Hematopoietic multipotent progenitor cell treated with erythropoietin and hydrocortisone succinate and interleukin-3 and kit ligand, for 8 days (in vitro differentiated cells): ENCODE measurements at places on chromosomes 13 and 19.

GRCh38 chr13:111326981-111327642 is 6.7 kb downstream of the TEX29 start:
- DNase-seq: no peak

GRCh38 chr19:39325778-39326665 is 5.4 kb upstream of the LRFN1 start:
- DNase-seq: no peak

GRCh38 chr19:35360880-35361420 is 2.7 kb downstream of the FFAR3 start:
- DNase-seq: no peak

GRCh38 chr13:106905380-106906162 is 337.6 kb upstream of the ARGLU1 start:
- DNase-seq: no peak

- no peak for DNase-seq
Observed at GRCh38 chr19:54021363-54021762, 29.9 kb downstream of the CACNG6 start.

GRCh38 chr13:52003541-52003940 is 7.7 kb downstream of the ATP7B start:
- no peak for DNase-seq

DNA sequence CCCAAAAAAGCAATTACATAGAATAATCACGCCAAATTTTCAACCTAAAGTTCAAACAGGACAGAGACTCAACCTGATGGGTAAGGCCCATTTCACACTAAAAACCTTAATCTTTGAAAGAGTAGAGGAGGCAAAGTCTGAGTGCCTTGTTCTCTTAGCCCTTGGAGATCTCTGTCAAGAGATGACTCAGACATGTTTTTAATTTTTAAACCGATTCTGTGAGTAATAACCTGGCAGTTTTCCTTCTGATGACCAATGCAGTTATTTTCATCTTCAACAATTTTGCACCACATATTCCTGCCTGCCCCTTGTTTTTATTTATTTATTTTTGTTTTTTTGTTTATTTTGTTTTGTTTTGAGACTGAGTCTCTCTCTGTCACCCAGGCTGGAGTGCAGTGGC is 11.5 kb upstream of the TNFSF9 start:
- DNase-seq: peak; percentile 37

GRCh38 chr19:52695996-52696395 is 38.8 kb downstream of the ZNF611 start:
- DNase-seq: no peak

- DNase-seq: no peak
Observed at GRCh38 chr13:94778585-94778984, 66.2 kb upstream of the SOX21 start.

DNA sequence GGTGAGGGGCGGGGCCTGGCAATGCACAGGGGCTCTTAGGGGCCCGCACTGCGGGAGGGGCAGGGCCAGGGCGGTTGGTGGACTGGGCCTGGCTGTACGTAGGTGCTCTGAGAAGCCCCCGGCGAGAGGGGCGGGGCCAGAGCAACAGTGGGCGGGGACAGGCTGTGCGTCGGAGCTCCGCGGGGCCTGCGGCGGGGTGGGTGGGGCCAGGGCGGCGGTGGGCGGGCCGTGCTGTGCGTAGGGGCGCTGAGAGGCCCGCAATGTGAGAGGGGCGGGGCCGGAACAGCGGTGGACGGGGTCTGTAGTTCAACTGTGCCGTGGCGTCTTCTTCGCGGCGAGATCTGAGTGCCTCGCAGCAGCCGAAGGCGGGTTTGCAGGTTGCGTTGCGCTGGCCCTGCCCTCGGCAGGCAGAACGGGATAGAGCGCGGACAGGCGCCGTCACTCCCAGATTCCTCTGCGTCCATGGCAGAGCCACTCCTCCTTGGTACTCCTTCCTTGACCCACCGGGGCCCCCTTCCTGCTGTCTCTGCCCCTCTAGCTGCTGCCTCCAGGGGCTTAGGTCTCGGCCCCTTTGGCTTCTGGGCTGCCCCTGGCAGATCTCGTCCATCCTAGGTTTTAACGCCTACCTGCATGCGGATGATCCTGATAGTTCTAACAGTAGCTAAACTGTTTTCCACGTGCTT is 33.2 kb downstream of the CCNE1 start:
- DNase-seq: peak; percentile 92

DNA sequence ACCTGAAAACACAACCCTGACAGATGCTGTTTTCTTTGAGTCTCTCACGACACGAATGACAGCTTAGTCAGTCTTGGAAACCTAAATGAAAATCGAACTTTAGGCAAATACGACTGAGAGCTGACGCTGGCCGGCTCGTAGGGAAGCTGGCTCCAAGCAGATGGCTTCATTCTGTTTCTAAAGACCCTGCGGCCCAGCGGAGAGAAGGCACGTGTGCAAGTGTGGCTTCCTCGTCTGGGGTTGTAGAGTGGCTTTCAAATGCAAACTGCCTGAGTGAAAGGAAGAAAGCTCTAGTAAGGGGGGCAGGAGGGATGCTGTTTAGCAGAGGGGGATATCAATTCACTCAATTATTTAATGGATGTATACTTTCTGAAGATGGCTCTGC is 26.1 kb upstream of the TIMM44 start:
- DNase-seq: no peak

DNA sequence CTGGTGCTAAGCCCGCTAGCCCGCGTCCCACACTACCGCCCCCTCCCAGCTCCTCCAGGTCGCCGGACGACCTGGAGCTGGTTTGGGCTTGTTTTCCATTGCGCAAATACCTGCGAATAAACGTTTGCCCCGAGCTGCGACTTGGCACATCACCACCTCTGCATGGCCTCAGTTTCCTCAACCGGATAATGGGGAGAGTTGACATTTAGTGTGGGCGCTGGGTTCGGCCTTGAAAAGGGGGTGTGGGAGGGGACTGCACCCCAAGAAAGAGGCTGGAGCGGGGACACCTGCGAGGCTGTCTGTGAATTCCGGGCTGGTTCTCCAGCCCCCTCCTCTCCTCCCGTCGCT is 11.0 kb upstream of the JUND start:
- no peak for DNase-seq

- no peak for DNase-seq
Observed at GRCh38 chr13:21733475-21734263, 62.8 kb downstream of the FGF9 start.

GRCh38 chr13:21014502-21015170 is 46.8 kb downstream of the LATS2 start:
- no peak for DNase-seq

- no peak for DNase-seq
Observed at GRCh38 chr13:85798556-85798955, 663 bp downstream of the SLITRK6 start.

DNA sequence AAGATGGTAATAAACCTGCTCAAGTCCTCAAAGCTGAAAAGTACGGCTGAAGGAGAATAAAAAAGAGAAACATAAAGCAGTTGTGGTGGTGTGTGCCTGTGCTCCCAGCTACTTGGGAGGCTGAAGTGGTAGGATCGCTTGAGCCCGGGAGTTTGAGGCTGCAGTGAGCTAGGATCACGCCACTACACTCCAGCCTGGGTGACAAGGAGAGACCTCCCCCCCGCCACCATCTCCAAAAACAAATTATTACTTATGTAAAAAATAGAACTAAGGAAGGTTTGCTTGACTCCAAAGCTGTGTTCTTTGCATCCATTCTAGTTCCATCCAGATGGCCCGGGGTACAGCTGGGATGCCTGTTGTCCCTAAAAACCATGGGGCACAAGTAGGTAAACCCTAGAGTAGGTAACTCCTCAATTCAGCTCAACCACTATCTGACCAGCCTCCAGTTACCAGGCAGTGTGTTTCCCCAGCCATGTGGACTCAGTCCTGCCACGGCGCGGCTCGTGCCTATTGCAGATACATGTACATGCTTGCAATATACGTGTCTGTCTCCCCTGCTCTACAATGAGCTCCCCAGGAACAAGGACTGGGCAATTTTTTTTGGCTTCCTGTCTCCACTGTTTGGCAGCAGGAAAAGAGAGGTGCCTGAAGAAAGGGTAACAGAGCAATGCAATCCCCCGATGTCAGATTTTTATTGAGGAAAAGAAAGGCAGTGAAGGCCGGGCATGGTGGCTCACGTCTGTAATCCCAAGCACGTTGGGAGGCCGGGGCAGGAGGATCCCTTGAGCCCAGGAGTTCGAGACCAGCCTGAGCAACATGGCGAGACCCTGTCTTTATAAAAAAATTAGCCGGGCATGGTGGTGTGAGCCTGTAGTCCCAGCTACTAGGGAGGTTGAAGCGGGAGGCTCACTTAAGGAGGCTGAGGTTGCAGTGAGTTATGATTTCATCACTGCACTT is 101.3 kb downstream of the GNG7 start:
- no peak for DNase-seq

- DNase-seq: peak; percentile 52
Observed at GRCh38 chr13:31896427-31896826, 135.1 kb upstream of the FRY start.

DNA sequence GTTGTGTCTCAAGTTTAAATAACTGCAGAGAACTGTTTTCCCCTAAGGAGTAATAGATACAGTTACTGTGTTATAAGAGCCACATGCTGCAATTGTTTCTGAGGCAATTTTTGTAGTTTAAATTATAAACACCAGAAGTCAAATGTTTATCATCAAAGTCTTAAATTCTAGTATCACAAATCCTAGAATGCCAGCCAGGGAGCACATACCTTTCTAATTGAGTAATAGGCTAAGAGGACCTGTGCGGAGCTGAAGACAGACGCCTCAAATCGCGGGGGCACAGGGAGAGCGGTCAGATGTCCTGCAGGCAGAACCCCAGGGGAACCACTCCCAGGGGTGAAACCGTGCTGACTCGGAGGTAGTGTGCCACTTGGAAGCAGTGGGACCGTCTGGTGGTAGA is 65.2 kb upstream of the TNFRSF19 start:
- no peak for DNase-seq
